ENCODE measurements at places on chromosomes 2 and 18.
A peak's percentile ranks its signal among the peaks of the same experiment; 100 is the strongest.

DNA sequence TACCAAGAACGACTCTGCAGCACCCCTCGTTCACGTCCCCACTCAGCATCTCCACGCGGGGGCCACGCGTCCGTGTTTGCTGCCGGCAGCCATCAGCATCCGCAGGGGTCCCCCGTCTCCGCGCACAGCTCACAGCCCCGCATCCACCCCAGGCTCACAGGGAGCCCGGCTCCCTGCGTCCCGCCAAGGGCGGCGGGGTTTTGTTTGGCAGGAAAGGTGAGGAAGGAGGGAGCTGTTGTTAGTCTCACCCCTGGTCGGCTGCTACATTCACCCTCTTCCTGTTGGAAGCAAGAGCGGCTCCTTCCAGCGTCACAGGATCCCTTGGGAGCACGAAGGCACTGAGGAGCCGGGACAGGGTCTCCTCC lies 131.0 kb upstream of the CTDP1 start:
- no peaks in the 10 kb centered on the region for H3K36me3 ChIP-seq
- no peaks in the 10 kb centered on the region for H3K27me3 ChIP-seq
- no peaks in the 10 kb centered on the region for H3K4me1 ChIP-seq
- DNase-seq: no peak

GRCh38 chr2:72917877-72918553 lies 696 bp downstream of the EMX1 start:
- H3K27ac ChIP-seq: no peak overlapping the region
- DNase-seq: peak; percentile 84
- H3K4me1 ChIP-seq: peaks cover 21% of the 10 kb centered on the region
- peaks cover 100% of the 10 kb centered on the region for H3K27me3 ChIP-seq
- H3K36me3 ChIP-seq: no peaks in the 10 kb centered on the region
- H3K4me3 ChIP-seq: peak overlapping the region; percentile 35

DNA sequence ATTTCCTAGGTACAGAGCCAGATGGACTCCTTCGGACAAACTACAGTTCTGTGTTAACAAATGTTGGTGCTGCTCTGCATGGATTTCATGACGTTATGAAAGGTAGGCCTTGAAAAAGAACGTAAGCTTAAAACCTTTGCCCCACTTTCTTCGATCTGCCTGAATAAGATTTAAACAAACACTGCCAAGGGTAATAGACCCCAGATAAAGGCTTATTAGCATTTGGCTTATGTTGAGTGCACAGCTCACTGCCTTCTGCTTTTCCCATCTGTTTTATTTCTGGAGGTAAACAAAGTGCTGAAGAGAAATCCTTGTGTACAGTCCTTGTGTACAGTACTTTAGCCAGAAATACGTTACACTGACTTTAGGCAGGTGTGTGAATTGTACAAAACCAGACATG lies 50.0 kb upstream of the STON1 start:
- DNase-seq: no peak
- peaks cover 84% of the 10 kb centered on the region for H3K36me3 ChIP-seq
- no peak overlapping the region for H3K4me3 ChIP-seq
- peak overlapping the region; percentile 30 for H3K27ac ChIP-seq
- no peaks in the 10 kb centered on the region for H3K4me1 ChIP-seq

DNA sequence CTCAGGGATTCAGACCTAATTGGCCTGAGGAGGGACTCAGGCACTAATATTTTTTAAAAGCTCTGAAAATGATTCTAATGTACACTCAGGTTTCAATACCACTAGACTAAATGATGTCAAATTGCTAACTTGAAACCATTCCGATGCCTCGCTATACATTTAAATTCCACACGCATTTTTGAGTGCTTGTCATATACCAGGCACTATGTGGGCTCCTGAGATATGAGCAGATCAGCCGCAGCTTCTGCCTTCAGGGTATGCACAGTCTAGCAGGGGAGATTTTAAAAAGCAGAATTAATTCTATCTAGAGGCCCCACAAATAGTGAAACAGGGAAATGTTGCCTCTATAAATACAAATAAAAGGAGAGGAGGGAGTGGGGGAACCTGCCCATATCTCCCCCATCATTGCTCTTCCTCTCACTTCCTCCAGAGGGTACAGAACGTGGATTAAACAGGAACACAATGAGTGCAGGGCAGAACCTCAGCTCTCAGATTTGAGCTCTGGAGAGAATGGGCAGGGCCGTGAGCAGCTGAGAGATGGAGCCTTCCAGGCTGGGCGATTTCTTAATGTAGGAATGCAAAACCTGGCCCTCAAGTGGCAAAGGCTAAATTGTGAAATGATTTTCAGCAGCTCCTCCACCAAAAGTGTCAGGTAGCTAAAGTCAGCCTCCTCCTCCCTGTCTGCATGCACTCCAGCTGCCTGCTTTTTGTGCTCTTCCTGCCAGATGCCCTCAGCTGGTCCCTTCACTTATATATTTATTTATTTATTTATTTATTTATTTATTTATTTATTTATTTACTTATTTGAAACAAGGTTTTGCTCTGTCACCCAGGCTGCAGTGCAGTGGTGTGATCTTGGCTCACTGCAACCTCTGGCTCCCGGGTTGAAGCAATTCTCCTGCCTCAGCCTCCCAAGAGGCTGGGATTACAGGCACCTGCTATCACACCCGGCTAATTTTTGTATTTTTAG lies 24.6 kb upstream of the LBH start:
- no peaks in the 10 kb centered on the region for H3K36me3 ChIP-seq
- no peak overlapping the region for H3K4me3 ChIP-seq
- no peaks in the 10 kb centered on the region for H3K4me1 ChIP-seq
- no peak for DNase-seq

DNA sequence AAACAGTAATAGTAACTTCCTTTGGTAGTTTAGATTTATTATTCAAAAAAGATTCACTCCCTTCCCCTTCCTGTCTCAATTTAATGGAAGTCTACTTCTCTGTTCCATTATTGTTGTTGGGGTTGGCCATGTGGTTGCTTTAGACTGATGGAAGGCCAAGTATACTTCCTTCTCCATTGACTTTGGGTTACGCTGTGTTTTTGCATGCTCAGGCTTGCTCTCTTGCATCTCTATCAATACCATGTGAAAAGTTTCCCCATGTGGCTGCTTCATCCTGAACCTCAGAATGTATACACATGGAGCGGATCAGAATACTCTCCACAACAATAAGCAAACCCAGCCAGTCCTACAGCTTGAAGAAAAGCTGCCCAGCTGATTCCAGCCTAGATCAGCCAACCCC lies 20.3 kb downstream of the CFAP210 start:
- no peak overlapping the region for H3K4me3 ChIP-seq
- DNase-seq: no peak
- H3K4me1 ChIP-seq: no peaks in the 10 kb centered on the region

- no peak for DNase-seq
- H3K4me1 ChIP-seq: no peaks in the 10 kb centered on the region
- H3K27ac ChIP-seq: no peak overlapping the region
- no peak overlapping the region for H3K4me3 ChIP-seq
Observed at GRCh38 chr2:150182566-150183235, 304.8 kb downstream of the RND3 start.

- H3K36me3 ChIP-seq: no peaks in the 10 kb centered on the region
- H3K4me1 ChIP-seq: no peaks in the 10 kb centered on the region
- no peak overlapping the region for H3K27ac ChIP-seq
Observed at GRCh38 chr18:73593207-73593606, 554.4 kb downstream of the FBXO15 start.
